ENCODE measurements at places on chromosomes 2 and 18.

DNA sequence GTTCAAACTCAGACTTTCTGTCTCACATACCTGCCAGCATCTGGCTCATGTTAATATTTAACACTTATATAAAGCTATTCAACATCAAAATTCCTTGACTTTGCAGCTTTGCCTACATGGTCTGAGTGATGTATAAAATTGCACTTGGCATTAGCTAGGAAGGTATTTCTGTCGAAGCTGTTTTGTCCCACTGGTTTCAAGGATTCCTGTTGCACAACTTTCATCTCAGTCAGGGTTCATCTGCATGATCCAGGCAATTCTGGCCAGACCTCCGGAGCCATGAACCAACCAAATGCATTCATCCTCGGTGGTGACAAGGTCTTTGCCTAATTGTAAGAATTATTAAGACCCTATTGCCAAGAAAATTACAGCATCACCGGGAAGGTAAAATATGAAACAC is 185.4 kb downstream of the ZEB2 start:
- DNase-seq: no peak

- DNase-seq: no peak
Measured at GRCh38 chr2:203200866-203201265, 38.0 kb upstream of the CYP20A1 start.

DNA sequence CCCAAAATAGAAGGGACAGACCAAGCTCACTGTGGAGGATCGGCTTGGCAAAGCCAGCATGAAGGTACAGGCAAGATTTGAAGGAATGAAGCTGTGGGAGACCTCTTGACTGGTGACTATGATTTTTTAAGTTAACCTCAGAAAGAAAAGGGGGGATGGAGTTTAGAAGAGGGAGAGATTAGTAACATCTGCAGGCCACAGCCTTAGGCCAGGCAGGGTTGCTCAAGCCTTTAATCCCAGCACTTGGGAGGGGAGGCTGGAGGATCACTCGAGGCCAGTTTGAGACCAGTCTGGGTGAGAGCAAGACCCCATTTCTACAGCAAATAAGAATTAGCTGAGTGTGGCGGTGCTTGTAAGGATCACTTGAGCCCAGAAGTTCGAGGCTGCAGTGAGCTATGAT is 46.6 kb downstream of the ZNF532 start:
- DNase-seq: no peak

- no peak for DNase-seq
Measured at GRCh38 chr2:167761465-167762136, 485.8 kb downstream of the STK39 start.

DNA sequence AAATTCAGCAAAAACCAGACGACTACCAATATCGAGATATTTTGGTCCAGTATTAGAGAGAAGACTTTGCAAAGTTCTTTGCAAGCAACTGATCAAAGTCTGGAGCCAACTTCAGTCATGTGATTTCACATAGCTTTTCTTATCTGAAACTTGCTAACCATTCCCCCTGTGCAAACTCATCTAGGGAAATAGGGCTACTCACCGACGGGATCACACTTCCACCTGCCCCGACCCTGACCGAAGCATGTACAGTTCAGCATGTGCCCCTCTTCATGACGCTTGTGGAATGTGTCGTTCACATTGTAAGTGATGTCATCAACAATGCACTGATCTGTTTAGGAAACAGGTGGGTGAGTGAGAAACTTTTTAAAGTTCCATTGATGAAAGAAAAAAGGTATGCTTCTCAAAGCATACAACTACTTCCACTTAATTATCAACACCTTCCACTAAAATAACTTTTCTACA is 15.4 kb downstream of the FN1 start:
- no peak for DNase-seq

DNA sequence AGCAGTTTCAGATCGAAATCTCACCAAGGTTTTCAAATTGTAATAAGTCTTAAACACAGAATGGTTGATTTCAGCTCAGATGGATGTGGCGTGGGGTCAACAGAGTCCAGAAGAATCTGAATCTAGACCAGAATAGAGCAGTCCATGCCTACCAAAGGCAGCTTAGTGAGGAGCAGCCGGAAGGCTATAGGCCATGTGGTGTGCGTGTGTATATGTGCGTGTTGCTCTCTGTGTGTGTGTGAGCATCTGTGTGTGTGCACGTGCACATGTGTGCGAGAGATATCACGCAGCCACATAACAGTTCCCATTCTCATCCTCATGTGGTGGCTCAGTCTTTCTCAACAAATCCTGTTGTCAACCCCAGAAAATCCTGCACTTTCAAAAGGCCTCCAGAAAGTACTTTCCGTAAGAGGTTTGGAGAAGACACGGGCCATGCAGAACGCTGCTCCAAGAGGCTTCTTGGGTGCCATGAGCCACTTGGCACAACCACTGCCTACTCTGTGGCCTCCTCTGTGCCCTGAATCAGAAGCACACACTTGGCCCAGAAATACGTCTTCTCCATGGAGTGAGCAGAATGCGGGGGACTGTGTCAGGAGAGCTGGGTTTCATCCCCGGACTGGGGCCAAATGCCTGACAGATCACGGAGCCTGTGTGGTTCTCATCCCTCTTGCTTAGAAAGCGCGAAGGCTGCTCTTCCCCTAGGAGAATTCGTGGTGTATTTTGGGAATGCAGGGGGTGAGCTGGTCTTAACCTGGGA is 67.3 kb downstream of the ACKR3 start:
- DNase-seq: no peak

DNA sequence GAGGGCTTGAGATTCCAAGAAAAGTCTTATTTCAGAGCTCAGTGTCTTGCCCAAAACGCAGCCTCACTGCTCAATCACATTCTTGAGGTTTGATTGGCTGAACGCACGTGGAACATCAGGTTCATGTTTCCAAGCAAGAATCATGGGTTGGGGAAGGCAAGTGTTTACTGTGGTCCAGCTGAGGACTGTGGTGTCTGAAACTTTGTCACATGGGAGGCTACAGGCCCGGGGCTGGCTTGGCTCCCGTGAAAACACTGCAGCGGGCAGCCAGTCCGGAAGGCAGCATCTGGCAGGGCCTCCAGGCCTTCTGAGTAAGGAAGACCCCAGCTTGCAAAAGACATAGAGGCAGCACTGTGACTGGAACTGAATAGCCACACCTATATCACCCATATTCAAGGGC is 84.7 kb downstream of the POLR1A start:
- no peak for DNase-seq

- DNase-seq: no peak
Measured at GRCh38 chr2:16044946-16045456, 104.7 kb downstream of the MYCN start.

- DNase-seq: no peak
Measured at GRCh38 chr18:51425889-51426288, 228.4 kb upstream of the MEX3C start.

GRCh38 chr18:64259871-64260270 is 111.0 kb upstream of the LINC00305 start:
- no peak for DNase-seq

GRCh38 chr2:120318626-120319025 is 27.3 kb upstream of the INHBB start:
- no peak for DNase-seq

DNA sequence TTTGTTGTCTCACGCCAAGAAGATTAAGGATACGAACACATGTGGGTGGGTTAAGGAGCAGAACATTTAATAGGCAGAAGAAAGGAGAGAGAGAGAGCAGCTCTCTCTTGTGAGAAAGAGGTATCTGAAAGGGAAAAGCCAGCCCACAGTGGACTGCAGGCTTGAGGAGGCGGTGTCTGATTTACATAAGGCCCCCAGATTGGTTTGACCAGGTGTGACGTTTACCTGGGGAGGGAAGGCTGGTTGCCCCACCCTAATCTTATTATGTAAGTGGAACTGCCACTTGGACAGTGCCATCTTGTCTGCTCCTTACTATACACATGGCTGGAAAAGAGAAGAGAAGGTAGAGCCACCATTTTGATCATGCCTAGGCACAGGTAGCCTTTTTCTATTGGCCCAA is 189.2 kb downstream of the NCK2 start:
- DNase-seq: no peak

DNA sequence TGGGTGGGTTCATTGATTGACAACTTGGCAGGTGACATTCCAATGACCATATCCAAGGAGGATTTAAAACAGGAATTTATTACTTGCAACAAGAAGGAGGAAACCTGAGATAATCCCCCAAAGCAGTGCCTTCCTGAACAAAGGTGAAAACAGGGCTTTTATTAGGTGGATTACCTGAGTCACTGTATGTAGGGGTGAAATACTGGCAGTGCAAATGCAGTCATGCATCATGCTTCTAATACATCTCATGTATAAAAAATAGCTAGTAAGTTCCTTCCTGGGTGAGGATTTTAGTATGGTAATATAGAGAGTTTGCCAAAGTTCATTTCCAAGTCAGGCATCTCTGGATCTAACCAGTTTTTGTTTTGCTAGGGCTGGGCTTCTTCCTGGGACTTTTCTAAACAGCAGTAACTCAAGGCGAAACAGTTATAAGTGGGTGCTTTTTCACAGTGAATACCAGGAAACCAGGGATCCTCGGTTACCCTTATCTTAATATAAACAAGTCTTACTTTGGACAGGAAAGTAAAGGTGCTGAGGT is 583.4 kb upstream of the LRRTM1 start:
- DNase-seq: no peak

DNA sequence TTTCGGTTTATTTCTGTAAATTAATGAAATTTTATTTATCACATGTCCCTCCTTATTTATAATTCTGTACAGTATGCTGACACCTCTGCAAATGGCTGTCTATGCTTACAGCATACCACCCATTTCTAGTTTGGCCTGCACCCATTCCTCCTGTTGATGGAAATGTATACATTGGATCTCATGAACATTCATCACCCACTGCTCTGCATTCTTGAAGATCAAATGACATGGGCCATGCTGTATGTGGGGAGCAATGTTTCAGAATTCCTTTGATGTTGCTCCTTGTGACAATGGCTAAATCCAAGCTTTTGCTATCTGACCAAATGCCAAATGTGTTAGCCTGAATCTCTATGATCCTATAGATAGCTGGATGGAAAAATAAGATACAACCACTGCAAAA is 55.3 kb upstream of the ITGB6 start:
- no peak for DNase-seq

GRCh38 chr2:15647622-15648590 is 56.2 kb downstream of the DDX1 start:
- DNase-seq: no peak

- no peak for DNase-seq
Measured at GRCh38 chr2:196719110-196719872, 79.8 kb downstream of the CCDC150 start.

GRCh38 chr18:56269958-56270357 is 368.4 kb downstream of the TXNL1 start:
- no peak for DNase-seq

- DNase-seq: no peak
Measured at GRCh38 chr2:33730193-33730592, 131.1 kb upstream of the FAM98A start.

DNA sequence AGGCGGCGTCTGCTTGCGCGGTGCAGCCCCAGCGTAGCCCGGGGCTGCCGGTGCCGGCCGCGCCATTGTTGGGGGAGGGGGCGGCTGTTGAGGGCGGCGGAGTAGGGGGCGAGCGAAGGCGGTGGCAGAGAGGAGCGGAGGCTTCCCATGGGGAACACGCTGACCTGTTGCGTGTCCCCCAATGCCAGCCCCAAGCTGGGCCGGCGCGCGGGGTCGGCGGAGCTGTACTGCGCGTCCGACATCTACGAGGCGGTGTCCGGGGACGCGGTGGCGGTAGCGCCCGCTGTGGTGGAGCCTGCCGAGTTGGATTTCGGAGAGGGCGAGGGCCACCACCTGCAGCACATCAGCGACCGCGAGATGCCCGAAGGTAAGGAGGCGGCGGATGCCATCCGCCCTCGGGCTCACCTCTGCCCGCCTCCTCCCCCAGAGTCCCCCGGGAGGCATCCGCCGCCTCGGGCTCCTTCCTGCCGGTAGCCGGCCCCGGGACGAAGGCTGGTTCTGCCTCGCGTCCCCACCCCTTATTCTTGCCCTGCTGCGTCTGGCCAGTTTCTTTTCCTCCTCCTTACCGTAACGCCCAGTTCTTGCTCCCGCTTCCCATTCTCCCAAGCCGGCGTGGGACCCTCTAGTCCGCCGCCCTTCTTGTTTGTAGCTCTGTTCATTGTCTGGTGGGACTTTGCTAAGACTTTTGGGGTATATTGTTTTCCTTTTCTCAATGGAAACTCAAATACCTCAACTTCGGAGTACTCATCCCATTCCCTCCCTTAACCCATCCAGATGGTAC is 500 bp downstream of the CCNYL1 start:
- DNase-seq: no peak

GRCh38 chr18:12046046-12046750 is 47.4 kb upstream of the ANKRD62 start:
- DNase-seq: no peak

DNA sequence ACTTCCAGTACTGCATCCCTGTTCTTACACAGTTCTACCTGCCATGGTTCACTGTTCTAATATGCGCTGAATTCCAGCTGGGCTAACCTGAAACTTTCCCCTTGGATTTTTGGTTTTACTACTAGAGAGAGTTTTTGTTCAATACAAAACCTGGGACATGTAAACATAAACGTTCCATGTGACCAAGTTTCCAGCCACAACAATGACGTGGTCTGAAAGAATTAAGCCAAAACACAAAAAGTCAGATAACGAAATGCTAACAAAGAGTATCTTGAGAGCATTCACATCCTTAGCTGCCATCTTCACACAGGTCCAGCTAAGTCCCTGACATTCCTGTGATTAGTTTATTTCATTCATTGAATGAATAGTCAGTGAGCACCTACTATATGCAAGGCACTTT is 467.0 kb upstream of the PKDCC start:
- no peak for DNase-seq

DNA sequence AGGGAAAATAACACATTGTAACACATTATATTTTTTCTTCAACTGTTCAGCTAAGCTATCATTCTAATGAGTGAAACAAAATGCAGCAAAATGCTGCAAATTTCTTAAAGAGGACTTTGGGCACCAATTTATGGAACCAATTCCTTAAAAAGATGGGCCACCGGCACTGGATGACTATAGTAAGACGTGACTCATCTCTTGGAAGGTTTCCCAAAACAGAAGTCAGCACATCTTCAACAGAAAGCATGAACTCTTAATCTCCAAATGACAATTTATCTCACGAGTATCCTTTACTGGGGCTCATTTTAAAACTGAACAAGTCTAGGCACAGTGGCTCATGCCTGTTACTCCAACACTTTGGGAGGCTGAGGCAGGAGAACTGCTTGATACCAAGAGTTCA is 213.4 kb downstream of the CDH20 start:
- no peak for DNase-seq

DNA sequence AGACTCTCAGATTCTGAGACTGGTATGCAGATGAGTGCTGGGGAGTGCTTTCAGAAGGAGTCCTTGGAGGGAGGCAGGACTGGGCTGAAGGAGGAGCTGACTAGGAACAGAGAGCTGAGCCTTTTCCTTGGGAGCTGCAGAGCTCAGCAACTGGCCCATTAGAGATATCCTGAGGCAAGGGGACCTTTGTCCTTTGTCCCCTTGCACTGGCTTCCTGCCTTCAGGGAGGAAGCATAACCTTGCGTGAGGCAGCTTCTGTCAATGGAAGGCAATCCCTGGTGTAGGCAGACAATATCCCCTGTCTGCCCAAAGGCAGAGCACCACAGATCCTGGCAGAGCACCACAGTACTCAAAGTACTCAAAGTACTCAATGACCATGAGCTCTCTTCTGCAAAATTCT is 375.3 kb downstream of the HRH4 start:
- no peak for DNase-seq
